NCI-H2107 (cell line): ENCODE measurements at places on chromosomes 3 and 15.

DNA sequence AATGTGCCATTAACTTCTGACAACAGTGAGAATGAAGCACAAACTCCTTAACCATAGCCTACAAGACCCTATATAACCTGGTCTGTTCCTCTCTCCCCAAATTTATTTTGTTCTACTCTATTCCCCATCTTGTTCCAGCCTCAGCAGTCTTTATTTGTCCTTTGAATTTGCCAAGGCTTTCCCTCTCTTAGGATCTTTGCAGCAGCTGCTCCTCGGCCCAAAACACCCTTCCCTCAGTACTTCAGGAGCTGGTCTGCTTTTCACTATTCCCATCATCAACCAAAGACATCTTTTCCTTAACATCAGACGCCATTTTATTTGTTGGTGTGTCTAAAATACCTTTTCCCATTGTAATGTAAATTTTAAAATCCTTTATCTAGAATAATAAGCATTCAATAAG, 10.2 kb downstream of the PRICKLE2 start:
- DNase-seq, result no peak

DNA sequence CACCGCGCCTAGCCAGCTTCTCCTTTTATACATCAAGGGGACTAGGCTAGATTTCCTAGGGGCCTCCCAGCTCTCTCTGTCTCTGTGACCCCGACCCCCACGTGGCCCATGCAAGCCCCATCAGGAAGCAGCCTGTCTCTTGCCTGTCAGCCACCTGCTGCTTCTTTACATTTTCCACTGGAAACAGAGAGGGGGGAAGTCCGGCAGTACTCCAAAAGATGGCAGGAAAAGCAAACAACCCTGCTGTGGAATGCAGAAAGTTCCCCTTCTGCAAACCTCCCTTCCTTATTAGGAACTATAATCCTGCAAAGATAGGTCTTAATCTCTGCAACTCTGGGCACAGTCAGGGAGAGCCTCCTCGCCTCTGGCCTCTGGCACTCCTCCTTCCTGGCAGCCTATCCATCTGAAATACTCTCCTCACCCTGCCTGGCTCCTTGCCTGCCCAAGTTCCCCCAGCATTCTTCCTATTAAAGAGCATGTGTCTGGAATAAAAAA, 47.4 kb upstream of the HACD2 start:
- no peak for DNase-seq

DNA sequence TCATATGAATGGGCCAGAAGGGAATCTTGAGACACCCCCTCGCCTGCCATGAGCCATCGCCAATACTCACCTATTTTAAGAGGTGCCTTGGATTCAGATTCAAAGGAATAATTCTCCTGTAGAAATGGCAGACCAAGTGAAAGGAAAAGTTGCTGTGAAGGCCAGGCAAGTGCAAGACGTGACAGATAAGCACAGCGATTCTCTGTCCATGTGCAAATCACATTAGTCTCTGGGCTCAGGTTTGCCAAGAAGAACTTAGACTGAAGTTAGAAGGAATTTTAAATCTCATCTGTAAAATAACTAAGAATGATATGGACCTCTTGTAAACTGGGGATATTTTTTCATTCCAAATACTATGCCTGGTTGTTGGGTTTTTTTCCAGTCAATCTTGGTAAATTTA, 173.6 kb downstream of the UACA start:
- no peak for DNase-seq

GRCh38 chr3:113758389-113759024, 11.7 kb downstream of the ATP6V1A start:
- no peak for DNase-seq

GRCh38 chr3:193978486-193978885, 157.5 kb upstream of the HES1 start:
- no peak for DNase-seq

GRCh38 chr3:45499529-45499928, 95.0 kb upstream of the LIMD1 start:
- no peak for DNase-seq

- no peak for DNase-seq
These were observed 475.2 kb upstream of the TGFBR2 start for GRCh38 chr3:30131191-30131590.

DNA sequence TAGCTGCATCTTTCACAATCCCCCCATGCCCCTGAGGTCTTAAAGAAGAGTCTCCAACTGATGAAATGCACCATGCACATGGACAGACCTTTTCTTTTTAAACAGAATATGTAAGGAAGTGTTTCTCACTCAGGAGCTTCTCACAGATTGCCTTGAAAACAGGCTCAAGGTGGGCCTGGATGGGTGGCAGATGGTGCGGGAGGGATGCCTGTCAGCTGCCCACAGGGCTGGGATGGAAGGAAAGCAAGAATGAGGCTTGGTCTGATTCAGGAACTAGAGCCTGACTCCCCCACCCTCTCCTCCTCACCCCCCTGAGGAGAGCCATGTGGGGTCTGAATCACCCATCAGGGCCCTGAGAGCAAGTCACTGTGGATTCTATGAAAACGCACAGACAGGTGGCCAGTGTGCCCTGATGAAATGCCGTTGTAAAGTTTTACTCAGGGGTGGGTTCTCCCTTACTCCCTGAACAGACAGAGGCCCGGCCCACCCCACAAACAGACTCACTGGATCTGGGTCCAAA, 67.2 kb downstream of the UMPS start:
- DNase-seq, result no peak

- DNase-seq, result no peak
These were observed 25.6 kb downstream of the CEP63 start for GRCh38 chr3:134511500-134511899.

GRCh38 chr3:147960786-147961185, 551.6 kb downstream of the ZIC1 start:
- no peak for DNase-seq

DNA sequence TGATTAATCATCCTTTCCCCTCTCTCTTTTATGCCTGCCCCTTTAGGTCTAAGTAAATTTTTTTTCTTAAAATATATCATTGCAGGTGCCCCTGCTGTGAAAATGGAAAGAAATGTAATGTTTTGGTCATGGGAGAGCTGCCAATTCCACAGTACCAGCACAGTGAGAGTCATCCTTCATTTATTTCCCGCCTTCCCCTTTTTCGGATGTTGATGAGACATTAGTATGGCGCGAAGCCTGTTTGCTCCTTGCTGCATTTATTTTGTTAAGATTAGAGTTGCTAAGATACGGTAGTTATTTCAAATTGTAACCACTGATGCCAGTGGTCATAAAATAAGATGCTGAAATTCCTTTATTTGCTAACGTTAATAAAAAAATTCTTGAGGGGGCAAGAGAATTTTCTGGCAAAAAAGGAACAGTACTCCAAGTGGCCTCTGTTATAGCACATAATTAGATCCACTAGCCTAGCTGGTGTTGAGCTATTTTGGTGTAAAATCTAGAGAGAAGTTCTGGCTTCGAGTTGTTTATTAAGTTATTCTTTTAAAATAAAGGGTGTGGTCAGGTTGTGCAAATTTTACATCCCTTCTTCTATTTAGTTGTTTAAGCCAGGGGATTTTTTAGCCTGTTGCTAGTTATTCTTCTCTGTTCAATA, 62.8 kb downstream of the MDFIC2 start:
- no peak for DNase-seq

- DNase-seq, result no peak
These were observed 28.1 kb upstream of the LXN start for GRCh38 chr3:158700559-158700958.

GRCh38 chr3:21729888-21730459, 21.0 kb downstream of the ZNF385D start:
- DNase-seq, result no peak

- DNase-seq, result no peak
These were observed 214.8 kb downstream of the FMN1 start for GRCh38 chr15:32979710-32980109.

- DNase-seq, result no peak
These were observed 11.6 kb upstream of the DPH6 start for GRCh38 chr15:35557544-35557943.

GRCh38 chr3:17021614-17022013, 136.9 kb downstream of the PLCL2 start:
- DNase-seq, result no peak

DNA sequence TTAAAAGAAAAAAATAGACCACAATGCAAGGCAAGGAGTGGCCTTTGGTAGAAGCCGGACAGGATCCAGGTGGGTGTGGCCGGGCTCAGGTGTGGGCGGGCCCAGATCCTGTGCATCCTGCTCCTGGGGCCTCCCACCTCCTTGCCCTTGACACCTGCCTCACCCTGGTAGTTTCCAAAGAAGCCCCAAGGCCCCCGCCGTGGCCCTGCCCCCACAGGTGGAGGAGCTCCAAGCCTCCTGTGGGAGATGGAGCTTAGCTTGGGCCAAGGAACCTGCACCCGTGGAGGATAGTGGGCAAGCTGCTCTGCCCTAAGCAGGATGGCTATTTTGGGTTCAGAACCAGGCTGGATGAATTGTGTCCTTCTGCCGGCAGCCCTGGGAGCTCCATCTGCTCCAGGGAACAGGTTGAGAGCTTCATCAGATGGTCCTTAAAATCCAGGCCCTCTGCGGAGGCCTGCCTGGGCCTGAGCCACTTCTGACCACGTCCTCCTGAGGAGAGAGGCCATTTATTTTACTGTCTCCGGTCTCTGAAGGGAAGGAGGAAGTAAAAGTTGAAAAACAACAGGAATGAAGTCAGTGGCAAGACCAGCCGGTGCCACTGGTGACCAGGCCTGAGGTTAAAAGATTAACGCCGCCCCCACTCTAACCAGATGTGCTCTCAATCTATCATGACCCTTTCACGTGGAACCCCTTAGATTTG, 53.9 kb upstream of the KLF13 start:
- DNase-seq, result no peak

- no peak for DNase-seq
These were observed 12.4 kb downstream of the DNASE1L3 start for GRCh38 chr3:58198362-58198761.

DNA sequence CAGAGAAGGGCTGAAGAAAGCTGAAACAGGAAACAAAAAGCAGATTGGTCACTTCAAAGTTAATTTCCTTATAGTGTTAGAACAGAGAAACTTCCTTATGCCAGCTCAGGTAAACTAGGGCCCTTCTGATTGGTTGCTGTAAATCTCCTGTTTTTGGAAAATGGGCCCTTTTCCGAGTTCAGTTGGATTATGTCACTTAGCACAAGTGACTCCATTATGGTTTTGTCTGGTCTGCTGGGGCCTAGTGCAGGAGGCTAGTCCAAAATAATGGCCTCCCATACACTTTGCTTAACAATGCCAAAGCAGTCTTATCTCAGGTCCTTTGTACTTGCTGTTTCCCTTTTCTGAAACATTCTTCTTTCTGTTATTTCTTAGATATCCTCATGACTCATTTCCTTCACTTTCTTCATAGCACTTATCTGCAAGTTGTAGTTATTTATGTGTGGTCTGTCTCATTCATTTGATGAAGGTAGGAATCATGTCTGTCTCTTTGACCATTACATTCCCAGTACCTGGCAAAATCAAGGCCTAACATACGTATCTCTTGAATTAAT, 7.7 kb upstream of the DCP1A start:
- no peak for DNase-seq

- DNase-seq, result no peak
These were observed 3.4 kb upstream of the DOCK3 start for GRCh38 chr3:50671331-50671730.

DNA sequence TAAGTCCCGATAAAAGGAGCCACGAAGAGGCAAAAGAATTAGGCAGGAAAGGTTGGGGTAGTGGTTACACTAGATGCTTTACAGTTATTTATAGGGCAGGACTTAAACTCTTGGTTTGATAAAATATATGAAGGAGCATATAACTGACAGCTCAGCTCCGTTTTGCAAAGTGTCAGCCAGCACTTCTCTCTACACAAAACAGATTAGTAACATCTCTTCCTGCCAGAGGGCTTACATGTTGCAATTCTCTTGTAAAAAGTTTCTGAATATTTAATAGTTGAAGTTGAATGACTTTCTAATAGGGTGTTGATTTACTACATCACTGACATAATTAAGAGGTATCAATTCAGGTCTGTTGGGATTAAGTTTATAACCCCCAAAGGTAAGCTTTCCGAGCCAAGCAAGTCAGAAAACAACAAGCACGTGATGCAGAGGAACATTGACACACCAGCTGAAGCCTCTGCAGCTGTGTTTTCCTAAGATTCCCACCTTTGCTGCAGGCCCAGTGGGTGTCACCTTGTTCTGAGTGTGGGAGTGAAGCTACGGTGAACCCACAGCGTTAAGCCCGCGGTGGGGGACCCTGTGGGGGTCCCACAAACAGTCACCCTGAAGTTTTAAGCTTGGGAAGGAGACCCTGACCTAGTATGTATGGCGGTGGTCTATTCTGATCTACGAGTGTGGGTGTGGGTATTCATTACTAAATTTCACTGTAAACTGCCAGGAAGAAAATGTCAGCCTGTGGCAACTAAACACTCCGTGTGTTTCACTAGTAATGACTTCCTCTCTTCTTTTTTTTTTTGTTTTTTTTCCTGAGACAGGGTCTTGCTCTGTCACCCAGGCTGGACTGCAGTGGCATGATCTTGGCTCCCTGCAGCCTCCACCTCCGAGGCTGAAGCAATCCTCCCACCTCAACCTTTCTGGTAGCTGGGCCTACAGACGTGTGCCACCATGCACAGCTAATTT, 22.0 kb upstream of the ATP13A3 start:
- no peak for DNase-seq

GRCh38 chr3:57980416-57980815, 27.8 kb upstream of the FLNB start:
- DNase-seq, result no peak

GRCh38 chr3:62574266-62574898, 201.0 kb upstream of the FEZF2 start:
- DNase-seq, result no peak

GRCh38 chr3:124663690-124664089, 66.6 kb upstream of the UMPS start:
- DNase-seq, result no peak

DNA sequence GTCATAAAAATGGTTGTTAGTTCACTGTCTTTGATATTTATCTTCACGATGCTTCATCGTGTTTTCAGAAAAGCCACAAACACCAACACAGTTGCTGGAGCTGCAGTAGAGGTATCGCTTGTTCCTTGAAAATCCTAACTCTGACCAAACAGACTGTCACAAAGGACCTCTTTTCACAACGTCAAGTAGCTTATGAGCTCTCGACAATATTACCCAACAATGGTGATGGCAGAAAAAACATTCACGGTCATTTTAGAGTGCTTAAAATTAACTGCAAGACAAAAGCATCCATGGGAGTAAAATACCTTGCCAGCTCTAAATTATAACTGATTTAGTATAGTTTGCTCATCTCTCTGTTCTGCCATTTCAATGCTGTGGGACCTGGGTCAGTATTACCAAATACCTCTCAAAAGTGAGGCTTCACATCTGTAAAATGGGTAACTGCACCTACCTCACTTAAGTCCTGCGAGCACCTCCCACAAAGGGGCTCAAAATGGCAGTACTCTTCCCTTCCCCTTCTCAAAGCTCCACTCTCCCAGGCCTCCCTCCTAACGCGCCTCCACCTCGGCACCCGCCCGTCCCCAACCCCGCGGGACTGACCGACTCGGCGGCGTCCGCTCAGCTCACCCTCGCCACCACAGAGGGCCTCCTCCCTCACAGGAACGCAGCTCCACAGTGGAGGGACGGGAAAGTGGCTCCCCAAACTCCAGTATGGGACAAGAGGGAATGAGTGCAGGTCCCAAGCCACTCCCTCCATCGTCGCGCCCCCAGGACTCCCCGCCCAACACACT, 546 bp downstream of the TRIM59 start:
- DNase-seq, result no peak

- DNase-seq, result no peak
These were observed 423 bp downstream of the TKT start for GRCh38 chr3:53255423-53255774.

- DNase-seq, result no peak
These were observed 72.3 kb downstream of the PIAS1 start for GRCh38 chr15:68126396-68126795.
